ENCODE measurements at places on chromosomes 5 and 9. TPM values are rescaled to one million over a fixed set of nuclear protein-coding genes. Genes with fewer than 3 reads are reported as not detected.

GRCh38 chr9:125747765-125748445 is 732 bp downstream of the PBX3 start:
- no peaks in the 10 kb centered on the region for H3K27me3 ChIP-seq
- peaks cover 22% of the 10 kb centered on the region for H3K4me1 ChIP-seq
- H3K36me3 ChIP-seq, result no peaks in the 10 kb centered on the region
- peak overlapping the region; percentile 91 for H3K4me3 ChIP-seq
- H3K27ac ChIP-seq, result peak overlapping the region; percentile 78
- DNase-seq, result peak; percentile 56

DNA sequence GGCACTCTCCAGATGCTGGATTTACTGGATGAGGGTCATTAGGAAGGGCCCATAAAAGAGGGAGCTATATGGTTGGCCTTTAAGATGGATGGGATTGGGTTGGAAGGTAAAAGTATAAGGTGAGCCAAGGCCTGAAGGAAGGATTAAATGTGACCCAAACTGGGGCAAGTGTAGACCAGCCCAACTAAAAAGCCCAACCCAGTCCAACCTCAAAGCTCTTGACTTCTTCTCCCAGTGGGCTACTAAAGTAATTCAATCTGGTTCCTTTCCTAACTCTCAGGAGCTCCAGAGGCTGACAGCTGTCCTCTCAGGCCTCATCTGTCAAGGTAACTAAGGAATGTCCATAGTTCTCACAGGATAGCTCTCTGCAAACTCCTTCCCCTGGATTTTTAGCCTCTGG is 122.2 kb upstream of the EFNA5 start:
- H3K36me3 ChIP-seq, result no peaks in the 10 kb centered on the region
- no peak overlapping the region for H3K27ac ChIP-seq
- no peaks in the 10 kb centered on the region for H3K27me3 ChIP-seq
- DNase-seq, result no peak

GRCh38 chr9:95074632-95075031 is 242.9 kb downstream of the FANCC start:
- H3K4me1 ChIP-seq, result no peaks in the 10 kb centered on the region
- H3K27me3 ChIP-seq, result no peaks in the 10 kb centered on the region
- no peak overlapping the region for H3K4me3 ChIP-seq
- DNase-seq, result no peak

Gene SLC36A3
- not detected for total RNA-seq

DNA sequence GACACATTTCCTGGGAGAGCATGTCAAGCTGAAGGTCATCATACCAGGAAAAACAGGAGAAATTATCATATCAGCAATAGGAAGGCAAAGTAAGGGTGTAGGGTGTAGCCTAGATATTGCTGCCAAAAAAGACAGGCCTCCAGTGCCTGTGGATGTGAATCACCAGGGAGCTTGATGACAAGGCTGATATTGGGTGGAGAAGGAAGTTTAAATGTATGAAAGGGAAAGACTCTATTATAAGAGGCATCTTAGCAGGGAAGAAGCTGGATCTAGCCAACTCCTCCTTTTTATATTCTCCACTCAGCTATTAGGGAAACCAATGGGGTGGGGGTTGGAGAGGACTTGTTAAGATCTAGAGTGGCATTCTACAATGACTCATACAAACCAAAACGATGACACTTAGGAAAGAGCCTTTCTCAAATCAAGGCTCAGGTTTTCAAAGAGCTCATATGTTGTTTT is 13.4 kb upstream of the TXNDC8 start:
- no peak overlapping the region for H3K27ac ChIP-seq
- no peak overlapping the region for H3K4me3 ChIP-seq
- H3K36me3 ChIP-seq, result no peaks in the 10 kb centered on the region
- no peaks in the 10 kb centered on the region for H3K4me1 ChIP-seq

GRCh38 chr9:5863092-5863746 is 27.5 kb upstream of the MLANA start:
- no peak for DNase-seq
- H3K36me3 ChIP-seq, result no peaks in the 10 kb centered on the region
- H3K27ac ChIP-seq, result no peak overlapping the region
- H3K4me1 ChIP-seq, result peaks cover 8% of the 10 kb centered on the region
- H3K4me3 ChIP-seq, result no peak overlapping the region
- no peaks in the 10 kb centered on the region for H3K27me3 ChIP-seq

Gene ACSL6
- 14.5 TPM for total RNA-seq

DNA sequence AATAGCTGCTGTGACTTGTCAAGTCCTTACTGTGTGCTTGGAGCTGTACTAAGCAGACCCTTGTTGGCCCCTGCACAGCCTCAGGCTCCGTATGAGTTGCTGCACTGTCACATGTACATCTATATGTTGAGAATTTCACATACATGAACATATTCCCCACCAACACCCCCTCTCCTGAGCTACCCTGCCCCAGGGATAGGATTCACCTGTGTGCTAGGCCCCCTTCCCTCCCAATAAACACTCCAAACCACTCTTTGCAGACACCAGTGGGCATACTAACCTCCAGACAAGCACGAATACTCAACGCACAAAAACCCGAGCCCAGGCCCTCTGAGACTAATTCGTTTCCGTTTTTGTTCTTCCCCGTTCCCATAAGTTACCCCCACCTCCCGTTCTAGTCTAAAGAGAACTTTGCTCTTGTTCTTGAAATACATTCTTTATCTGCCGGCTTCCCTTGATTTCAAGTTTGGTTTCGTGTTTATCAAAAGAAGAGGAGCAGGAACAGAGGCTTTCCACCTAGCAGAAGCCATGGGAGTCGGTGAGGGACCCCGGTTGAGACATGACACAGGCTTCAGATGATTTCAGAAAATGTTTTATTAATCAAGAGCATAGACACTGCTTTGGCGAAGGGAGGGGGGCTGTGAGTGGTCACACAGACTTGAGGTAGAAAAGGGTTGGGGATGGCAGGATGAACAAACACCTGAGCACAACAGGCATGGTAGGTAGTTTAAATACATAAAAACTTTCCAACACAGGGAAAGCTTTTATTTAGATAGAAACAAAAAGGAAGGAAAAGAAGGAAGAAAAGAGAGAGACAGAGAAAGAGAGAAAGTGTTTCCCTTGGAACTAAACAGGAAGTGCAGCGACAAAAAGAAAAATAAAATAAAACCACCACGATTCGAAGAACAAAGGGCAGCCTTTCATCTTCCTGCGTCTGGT is 3.4 kb downstream of the HAND1 start:
- H3K4me3 ChIP-seq, result no peak overlapping the region
- no peak overlapping the region for H3K27ac ChIP-seq
- no peak for DNase-seq
- peaks cover 85% of the 10 kb centered on the region for H3K27me3 ChIP-seq
- no peaks in the 10 kb centered on the region for H3K36me3 ChIP-seq

Gene EGFL7
- total RNA-seq, result 102 TPM

DNA sequence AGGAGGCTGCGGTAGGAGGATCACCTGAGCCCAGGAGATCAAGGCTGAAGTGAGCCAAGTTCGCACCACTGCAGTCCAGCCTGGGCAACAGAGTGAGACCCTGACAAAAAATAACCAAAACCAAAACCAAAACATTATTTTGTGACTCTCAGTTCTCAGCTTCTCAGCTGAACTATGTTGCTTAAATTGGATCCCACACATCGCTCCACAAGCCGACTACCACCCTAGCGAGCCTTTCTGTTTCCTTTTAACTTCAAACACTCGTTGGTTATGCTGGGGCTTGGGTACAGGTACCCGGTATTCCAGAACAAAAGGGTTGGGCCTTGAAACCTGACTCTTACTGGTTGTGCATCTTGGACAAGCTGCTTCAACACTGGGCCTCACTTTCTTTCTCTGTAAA is 3.8 kb upstream of the PTGS1 start:
- H3K36me3 ChIP-seq, result no peaks in the 10 kb centered on the region
- H3K27me3 ChIP-seq, result no peaks in the 10 kb centered on the region
- DNase-seq, result no peak
- peaks cover 8% of the 10 kb centered on the region for H3K4me1 ChIP-seq

DNA sequence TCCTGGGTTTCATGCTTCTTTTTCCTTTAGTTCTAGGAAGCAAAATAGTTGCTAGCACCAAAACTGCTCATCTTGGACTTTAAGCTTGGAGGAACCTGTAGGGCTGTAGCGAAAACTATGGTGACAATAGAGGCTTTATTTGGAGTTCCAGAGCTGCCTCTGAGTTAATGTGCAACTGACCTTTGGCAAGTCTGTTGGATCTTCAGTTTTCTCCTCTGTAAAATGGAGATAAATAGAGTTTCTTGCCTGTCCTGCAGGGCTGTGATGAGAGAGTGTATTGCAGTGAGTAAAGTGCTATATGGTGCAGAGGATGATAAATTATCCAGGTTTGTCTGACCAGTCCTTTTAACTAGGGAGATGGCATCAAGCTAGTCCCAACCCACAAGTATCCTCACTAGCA is 417.0 kb downstream of the MAN2A1 start:
- no peaks in the 10 kb centered on the region for H3K4me1 ChIP-seq
- no peak overlapping the region for H3K27ac ChIP-seq
- no peaks in the 10 kb centered on the region for H3K36me3 ChIP-seq

DNA sequence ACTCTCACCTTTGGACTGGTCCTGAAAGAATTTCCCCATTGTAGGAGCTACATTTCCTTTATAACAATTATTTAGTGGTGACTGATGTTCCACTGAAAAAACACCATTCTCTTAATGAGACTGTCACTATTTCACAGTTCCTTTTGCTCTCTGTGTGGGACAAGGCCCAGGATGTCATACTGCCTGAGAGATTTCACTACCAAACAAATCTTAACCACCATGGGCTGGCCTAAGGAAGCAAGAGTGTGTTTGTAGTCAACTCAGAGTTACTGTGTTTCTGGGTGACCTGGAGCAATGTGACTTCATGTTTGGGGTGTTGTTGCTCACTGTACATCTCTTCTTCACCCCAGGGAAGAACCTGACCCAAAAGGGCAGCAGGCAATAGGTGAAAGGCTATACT is 50.1 kb upstream of the ZNF608 start:
- DNase-seq, result no peak
- no peak overlapping the region for H3K27ac ChIP-seq
- no peaks in the 10 kb centered on the region for H3K36me3 ChIP-seq

DNA sequence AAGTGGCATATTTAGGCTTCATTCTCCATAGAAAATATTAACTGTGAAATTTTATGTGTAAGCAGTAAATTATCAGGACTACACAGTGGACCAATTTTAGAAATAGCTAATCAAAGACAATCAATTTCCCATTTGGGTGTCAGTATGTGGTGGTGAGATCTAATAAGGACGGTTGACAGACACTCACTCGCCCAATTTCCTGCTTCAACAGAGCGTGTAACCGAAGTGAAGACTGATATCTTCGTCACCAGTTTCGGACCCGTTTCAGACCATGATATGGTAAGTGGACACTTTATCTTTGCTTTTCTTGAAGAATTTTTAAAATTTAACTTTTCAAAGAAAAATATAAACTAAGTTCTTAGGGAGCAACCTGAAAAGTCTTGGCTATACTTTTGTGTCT is 17.6 kb downstream of the GABRA1 start:
- no peaks in the 10 kb centered on the region for H3K27me3 ChIP-seq
- H3K4me3 ChIP-seq, result no peak overlapping the region
- DNase-seq, result no peak
- H3K27ac ChIP-seq, result no peak overlapping the region
- H3K4me1 ChIP-seq, result no peaks in the 10 kb centered on the region

- DNase-seq, result no peak
- no peaks in the 10 kb centered on the region for H3K4me1 ChIP-seq
- H3K27ac ChIP-seq, result no peak overlapping the region
- H3K36me3 ChIP-seq, result no peaks in the 10 kb centered on the region
Measured at GRCh38 chr9:83477571-83477970, 60.6 kb downstream of the FRMD3 start.
